NCI-H2107 (cell line): ENCODE measurements at places on chromosomes 6 and 20.

- DNase-seq = no peak
These were observed 108.7 kb downstream of the MYB start for GRCh38 chr6:135289816-135290215.

GRCh38 chr6:54017877-54018276 is 93.4 kb upstream of the MLIP start:
- DNase-seq = no peak

- DNase-seq = no peak
These were observed 19.0 kb upstream of the MLN start for GRCh38 chr6:33822575-33823395.

DNA sequence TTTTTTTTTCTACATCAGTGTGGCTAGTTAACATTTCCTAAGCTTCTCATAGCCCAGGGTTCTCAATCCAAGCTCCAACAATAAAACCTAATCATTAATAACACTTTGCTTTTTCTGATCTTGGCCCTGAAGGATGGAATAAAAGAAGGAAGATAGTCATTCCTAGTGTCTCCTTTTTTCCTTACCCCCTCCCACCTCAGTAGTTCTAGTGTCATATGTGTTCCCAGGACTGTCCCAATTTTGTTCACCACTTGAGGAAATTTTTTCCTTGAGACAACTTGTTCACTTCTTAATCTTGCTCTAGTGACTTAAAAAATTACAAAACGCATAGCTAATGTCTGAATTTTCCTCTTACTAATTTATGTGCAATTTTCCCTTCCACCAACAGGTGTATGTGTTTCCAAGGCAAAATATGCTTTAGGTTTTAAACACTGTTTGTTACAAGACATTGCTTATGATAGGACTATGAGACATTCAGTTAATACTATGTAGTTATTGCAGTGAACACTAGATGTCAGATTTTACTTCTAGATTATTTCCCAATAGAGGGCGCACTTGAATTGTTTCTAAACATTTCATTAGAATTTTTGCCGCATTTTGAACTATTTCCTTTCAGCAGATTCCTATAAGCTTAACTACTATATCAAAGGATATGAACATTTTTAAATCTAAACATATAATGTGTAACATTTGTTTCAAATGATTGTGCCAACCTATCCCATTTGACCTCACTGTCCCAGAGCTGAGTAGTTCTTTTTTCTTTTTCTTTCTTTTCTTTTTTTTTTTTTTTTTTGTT is 18.5 kb upstream of the C6orf141 start:
- DNase-seq = peak; percentile 10

- no peak for DNase-seq
These were observed 72.3 kb downstream of the LINC00237 start for GRCh38 chr20:21033817-21034216.

- DNase-seq = no peak
These were observed 43.2 kb upstream of the AKAP12 start for GRCh38 chr6:151196555-151196954.

DNA sequence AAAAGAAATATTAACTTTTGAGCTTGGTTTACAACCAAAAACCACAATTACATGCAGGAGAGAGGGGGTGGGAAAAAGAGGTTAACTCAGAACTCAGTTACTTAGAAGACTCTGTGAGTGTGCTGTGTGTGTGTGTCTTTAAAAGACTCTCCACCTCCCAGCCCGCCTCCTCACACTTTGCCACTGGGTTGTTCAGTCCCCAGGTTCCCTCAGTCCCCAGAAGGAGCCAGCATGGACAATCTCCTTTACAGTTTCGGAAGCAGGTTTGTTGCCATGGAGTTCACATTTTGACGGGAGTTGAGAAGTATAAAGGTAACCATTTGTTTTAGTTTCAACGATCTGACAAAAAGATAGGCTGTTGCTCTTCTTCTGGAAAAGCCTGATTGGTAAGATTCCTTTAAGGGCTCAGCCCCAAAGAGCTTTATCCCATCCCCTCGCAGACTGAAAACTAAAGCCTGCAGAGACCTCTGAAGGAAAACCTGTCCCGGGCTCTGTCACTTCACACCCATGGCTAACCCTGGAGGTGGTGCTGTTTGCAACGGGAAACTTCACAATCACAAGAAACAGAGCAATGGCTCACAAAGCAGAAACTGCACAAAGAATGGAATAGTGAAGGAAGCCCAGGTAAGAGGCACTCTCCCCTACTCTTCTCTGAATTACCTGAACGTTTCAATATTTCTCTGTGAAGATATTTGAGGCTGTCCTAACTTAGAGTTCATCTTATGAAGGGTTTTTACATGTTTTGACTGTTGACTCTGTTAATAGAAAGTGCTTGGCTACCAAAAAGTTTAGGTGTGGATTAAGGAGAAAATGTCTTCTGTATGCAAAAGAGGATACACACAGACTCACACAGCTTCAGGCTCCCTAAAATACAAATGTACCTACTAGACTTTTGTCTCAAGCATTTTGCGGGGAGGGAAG is at the start of gene SPTLC3:
Gene SPTLC3 (plus strand): TSS at position 212 of the 921 bp plus-strand sequence. CDS start 296 bp downstream, at position 508.
- DNase-seq = no peak

GRCh38 chr20:14959506-14960475 is 622.4 kb upstream of the FLRT3 start:
- no peak for DNase-seq

DNA sequence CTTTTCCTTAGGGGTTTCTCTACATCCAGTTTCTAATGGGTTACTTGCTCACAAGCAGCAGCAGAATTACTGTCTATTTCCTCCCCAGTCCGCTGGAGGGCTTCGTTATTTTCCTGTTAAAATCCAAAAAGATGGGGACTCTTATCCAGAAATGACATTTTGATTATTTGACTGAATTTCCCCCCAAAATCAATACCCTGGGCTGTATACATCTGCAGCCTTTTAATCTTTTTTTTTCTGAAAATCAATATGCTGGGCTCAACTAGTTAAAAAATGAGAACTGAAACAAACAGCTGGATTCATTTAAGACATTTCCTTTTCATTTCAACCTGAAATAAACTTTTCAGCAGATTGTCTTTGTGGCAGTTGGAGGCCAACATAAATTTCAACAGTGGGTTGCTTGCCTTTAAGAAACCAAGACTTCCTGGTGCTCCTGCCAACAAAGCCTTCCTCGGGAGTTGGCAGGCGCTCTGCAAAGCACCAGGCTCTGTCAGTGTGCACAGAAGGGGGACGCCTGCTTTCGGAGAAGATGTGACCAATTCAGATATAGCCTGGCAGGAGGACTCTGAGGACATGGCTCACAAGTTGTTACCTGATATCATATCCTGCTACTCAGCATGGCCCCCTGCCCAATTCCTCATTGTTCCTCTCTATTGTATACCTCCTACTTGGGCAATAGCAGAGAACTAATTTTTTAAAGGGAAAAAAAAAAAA is 204.7 kb upstream of the ARG1 start:
- DNase-seq = peak; percentile 20
